ENCODE measurements at places on chromosomes 3 and 15.

GRCh38 chr15:58070801-58071418 is 5.4 kb upstream of the ALDH1A2 start:
- DNase-seq, result peak; percentile 74

GRCh38 chr3:130732501-130732900 is 14.1 kb downstream of the PIK3R4 start:
- no peak for DNase-seq

- DNase-seq, result no peak
These were observed 838.3 kb upstream of the ROBO1 start for GRCh38 chr3:80606073-80606472.

- no peak for DNase-seq
These were observed 117.8 kb upstream of the PRICKLE2 start for GRCh38 chr3:64342940-64343688.

- no peak for DNase-seq
These were observed 887.8 kb downstream of the IGSF11 start for GRCh38 chr3:118146658-118147375.

GRCh38 chr3:188455748-188456147 is 301.8 kb downstream of the LPP start:
- no peak for DNase-seq

- no peak for DNase-seq
These were observed 9.1 kb downstream of the TM4SF18 start for GRCh38 chr3:149324332-149324731.

DNA sequence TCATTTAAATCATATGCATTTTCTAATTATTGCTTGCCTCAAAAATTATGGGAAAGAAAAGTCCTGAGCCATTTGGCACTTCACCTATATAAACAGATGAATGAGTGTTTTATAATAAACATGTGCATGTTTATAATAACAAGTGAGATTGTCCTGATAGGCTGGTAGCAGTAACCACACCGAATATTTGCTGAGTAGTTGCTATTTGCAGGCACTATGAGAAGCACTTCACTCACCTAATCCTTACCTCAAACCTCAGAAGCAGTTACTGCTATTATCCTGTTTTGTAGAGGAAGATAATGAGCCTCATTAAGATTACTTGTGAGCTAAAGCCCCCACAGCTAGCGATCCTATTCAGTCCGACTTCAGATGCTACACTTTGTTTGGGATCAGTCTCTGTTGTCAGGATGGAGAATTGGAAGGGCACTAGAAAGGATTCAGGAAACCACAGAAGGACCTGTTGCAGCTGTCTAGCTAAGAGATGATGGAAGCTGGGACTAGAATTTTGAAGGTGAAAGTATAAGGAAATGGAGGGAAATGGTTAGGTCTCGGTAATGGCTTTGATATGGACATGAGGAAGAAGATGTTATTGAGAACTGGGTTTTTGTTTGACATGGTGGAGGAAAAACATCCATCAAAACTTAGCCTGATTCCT is 28.4 kb upstream of the MAGI1 start:
- DNase-seq, result no peak

DNA sequence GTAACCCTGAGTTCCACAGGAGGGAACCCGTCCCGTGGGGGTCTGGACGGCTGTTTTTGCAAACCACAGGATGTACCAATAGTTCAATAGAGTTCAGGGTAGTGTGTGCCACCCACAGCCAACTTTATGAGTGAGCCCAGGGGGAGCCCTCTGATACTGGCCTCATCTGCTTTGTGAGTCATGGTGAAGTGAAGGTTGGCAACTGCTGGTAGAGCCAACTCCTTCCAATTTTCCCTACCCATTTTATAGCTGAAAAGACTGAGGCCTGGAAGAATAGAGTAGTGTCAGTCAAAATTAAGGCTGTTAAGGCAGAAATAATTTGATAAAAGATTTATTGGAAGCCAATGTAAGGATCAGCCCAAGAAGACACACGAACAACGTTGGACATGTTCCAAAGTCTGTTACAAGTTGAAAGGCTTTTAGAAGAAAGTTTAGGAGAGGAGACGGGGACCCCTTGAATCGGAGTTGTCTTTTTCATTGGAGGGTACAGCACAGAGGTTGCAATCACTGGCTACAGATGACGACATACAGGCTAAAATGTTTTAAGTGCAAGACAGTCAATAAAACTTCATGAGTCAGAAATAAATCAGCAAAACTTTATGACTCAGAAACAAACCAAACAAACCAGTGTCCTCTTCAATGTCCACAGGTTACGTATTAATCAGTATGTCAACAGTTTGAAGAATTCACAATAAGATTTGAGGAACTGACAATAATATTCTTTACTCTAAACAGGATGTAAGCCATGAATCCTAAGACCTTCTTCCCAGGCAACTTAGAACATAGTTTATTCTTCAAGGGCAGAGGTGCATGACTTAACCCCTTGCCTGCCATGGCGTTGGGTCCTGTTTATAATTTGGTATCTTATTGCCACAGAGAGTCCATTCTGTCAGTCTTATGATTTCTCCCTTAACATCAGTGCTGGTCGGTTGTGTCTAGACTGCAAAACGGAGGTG is 62.9 kb upstream of the NR2E3 start:
- DNase-seq, result no peak

DNA sequence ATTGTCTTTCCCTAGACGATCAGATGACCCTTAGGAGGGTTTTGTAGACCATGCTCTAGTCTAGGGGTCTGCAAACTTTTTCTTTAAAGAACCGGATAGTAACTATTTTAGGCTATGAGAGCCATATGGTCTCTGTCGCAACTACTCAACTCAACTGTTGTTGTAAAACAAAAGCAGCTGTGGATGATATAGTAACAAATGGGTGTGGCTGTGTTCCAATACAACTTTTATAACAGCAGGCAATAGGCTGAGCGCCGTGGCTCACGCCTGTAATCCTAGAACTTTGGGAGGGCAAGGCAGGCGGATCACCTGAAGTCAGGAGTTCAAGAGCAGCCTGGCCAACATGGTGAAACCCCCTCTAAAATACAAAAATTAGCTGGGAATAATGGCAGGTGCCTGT is 6.1 kb upstream of the CMTM6 start:
- DNase-seq, result no peak

DNA sequence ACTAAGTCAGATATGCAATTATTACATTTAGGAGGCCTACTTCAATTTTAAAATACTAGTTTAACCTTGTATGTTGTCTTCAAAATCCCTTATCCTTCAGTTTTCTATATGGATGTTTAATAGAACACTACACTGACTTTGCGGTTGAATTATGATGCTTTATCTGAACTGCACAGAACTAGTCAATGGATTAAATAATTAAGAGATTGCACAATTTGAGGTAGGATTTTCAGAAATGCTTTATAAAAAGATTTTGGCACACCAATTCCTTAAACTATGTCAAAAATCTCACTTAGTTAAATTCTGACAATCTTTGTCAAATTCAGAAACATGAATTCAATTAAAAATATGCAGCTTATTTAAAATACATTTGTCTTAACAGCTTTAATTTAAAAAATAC is 28.1 kb downstream of the ATOSA start:
- no peak for DNase-seq

DNA sequence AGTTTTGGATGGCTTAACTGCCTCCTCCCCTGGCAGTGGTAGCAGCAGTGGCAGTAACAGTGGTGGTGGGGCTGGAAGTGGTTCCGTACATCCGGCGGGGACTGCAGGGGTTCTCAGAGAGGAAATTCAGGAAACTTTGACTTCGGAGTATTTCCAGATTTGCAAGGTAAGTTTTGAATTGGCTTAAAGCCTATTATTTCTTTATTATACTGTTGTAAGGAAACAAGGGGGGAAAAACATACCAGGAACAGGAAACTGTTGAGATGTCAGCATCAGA is 1.5 kb downstream of the STXBP5L start:
- no peak for DNase-seq

GRCh38 chr3:60917141-60917540 is 334.1 kb downstream of the FHIT start:
- no peak for DNase-seq

DNA sequence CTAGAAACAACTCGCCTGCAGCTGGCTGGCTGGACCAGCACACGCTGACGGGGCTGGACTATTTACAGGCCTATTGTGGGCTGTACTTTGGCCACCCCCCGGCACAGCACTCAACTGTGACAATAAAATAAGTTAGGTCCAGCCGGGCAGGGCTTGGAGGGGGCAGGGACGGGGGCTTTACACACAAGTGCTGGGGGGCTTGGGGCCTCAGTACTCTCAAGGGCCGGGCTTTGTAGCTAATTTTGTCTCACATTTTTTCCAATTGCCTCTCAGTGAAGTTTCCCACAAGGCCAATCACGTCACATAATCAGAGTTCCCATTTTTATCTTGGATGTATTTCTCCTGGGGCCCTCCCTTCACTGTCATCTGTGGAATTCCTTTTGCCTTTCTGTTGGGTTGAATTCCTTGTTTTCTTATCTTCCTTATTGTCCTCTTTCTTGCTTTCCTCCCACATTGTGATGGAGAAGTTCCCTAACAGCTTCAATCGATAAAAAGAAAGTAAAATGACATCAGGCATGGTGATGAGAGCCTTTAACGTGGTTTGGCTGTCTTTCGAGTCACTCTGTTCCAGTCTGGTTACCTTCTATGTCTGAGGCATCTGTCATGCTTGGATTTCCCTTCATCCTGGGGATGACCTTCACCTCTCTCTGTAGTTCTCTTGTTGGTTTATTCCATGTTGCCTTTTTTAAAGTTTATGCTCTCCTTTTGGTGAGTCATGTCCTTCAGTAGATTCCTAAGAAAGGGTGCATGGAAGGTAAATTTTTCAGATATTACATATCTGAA is 44.1 kb upstream of the CMTM7 start:
- DNase-seq, result peak; percentile 45

DNA sequence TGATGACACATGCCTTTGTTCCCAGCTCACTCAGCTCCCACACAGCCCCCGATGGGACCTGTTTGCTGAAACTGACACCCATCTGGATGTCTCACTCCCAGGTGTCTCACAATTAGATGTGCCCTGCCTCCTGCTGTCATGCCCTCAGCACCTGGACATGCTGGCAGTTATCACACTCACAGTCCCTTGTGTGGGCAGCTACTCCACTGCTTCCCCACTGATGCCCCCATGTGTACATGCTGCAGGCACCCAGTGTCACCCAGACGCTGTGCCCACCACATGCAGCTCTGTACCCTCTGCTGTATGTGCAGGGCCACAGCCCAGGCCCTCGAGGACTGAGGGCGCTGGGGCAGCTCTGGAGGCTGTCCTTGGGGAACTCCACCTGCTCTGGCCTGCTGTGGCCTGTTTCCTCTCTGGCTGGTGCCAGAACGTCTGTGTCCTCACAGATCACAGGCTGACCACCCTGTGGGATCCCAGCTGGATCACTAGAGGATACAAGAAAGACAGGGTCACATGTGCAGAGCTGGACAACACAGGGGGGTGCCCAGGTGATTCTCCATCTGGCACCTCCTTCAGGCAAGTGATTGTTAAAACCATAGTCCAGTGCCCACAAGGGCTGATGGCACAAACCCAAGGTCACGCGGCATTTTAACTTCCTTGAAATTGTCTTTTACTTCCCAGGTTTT is 14.0 kb downstream of the C3orf22 start:
- peak; percentile 63 for DNase-seq

GRCh38 chr3:48990636-48991469 is 812 bp downstream of the P4HTM start:
- no peak for DNase-seq

DNA sequence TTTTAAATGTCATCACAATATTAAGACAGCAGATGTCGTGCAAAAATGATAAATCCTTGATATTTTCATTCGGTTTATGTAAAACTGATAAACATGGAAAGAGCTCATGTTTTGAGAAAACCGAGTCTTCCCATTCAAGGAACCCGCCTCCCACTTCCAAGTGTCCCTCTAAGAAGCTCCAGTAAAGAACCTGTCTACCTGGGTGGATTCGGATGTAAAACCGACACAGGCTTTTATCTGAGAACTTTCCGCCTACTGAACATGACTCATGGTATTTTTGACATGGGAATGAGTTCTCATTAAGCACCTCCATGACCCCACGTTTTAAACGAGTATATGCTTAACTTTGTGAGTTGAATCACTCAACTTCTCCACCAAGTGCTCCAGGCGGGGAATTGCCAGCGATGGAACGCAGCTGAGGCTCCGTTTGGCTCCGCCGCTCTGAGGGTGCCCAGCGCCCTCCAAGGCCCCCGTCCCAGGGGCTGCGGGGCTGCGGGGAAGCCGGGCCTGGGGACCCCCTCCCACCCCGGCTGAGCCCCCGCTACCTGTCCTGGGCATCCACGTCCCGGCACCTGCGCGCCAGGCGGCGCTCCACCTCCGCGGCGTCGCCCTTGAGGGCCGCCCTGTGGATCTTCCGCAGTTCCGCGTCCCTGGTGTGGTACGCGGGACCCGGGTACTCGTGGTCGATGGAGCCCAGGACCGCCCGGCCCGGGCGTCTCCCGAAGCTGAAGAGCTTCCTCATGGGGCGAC is 119.9 kb downstream of the LMLN start:
- no peak for DNase-seq

DNA sequence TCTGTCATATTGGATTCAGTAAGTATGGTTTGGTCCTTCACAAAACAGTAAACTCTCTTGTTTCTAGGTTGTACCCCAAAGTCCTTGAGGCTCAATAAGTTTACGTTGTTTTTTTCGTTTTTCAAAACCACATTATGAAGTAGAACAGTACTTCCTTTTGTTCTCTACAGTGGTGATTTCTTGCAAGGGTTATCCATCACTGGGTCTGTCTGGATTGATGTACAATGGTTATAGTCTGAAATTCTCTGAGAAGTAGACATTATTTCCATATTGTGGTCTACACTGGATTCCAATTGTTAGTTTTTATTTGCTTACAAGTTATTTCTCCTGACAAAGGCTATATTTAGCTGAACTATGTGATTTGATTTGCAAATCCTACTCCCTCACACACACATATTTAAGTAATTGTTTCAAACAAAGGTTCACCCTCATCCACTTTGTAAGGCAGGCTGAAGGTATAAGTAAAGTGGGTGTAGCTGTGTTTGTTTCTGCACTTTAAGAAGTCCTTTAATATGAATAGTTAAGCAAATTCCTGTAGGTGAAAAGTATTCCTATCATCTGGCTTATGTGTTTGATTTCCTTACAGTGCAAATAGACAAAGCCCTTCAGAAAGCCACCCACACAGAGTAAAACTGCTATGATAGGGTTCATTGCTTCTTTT is 64.2 kb upstream of the MME start:
- DNase-seq, result no peak

DNA sequence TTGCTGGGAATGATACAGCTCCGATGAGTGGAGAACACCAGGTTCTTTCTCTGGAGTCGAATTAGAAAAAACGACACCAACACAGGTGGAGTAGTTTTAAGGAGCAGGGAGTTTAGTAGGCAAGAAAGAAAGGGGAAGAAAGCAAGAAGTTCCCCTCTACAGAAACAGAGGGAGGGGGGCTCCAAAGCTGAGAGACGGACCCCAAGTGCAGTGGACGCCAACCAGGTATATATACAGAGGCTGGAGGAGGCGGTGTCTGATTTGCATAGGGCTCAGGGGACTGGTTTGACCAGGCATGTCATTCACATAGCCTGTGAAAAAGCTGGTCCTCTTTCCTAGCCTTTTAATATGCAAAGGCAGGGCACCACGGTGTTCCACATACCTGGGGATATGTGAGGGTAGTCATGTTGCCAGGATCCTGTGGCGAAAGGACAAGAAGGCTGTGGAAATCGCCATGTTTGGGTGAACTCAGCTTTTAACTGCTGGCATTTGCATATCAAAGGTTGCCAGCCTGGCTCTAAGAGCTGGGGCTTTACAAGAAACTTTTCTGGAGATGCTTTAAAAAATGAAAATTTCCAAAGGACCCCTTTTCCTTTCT is 887.4 kb upstream of the EPHA6 start:
- DNase-seq, result no peak

All from spleen (tissue), 13 donors.